ENCODE measurements at places on chromosomes 12 and 14. TPM values are rescaled to one million over a fixed set of nuclear protein-coding genes. Genes with fewer than 3 reads are reported as not detected.

Gene EP400
- 71.8 TPM for total RNA-seq

Gene OTOGL
- total RNA-seq: 0.57 TPM

Gene DHH
- total RNA-seq: 0.70 TPM

Gene STON2
- total RNA-seq: 61.4 TPM

Gene TRPV4
- total RNA-seq: 3.6 TPM

Gene BICDL1
- total RNA-seq: 17.2 TPM

Gene CLEC6A
- total RNA-seq: not detected

Gene SYCP3
- total RNA-seq: not detected

Gene CELA1
- total RNA-seq: not detected

Gene TOMM20L
- not detected for total RNA-seq

Gene MYH6
- not detected for total RNA-seq

Gene PTPRO
- total RNA-seq: 3.0 TPM

Gene PPP4R4
- total RNA-seq: 0.60 TPM

Gene STXBP6
- 10.0 TPM for total RNA-seq

Gene ATP23
- 8.5 TPM for total RNA-seq

Gene PRPH
- 1.7 TPM for total RNA-seq

Gene GZMB
- total RNA-seq: 0.94 TPM

Gene EML5
- total RNA-seq: 2.0 TPM

Gene INTS13
- total RNA-seq: 19.6 TPM

Gene KRT79
- total RNA-seq: not detected

Gene LHX5
- not detected for total RNA-seq

Gene HSPB8
- 53.8 TPM for total RNA-seq

Gene RD3L
- total RNA-seq: not detected

Gene SLC25A47
- not detected for total RNA-seq

Gene SLIRP
- 101 TPM for total RNA-seq

Gene DPPA3
- not detected for total RNA-seq

Gene PTPN21
- total RNA-seq: 20.3 TPM

Gene PIP4P1
- 36.8 TPM for total RNA-seq

Gene PPP1R36
- total RNA-seq: 4.6 TPM

Gene TCL1B
- not detected for total RNA-seq

Gene RASSF9
- 2.0 TPM for total RNA-seq

Gene KCNMB4
- 0.44 TPM for total RNA-seq

Gene KRT78
- not detected for total RNA-seq

Gene INSM2
- not detected for total RNA-seq

Gene NUDT14
- 42.4 TPM for total RNA-seq

Gene RARG
- total RNA-seq: 101 TPM

Gene TEAD4
- 15.8 TPM for total RNA-seq

Gene STYK1
- 13.2 TPM for total RNA-seq

Gene GDF11
- 7.2 TPM for total RNA-seq

Gene ANKRD33
- total RNA-seq: not detected

Gene GPRC5A
- 26.2 TPM for total RNA-seq

Gene SRP54
- total RNA-seq: 59.2 TPM

Data from ureter (tissue), 1 donor.